ENCODE measurements at places on chromosomes 1 and 21.

- DNase-seq, result no peak
Measured at GRCh38 chr1:61626816-61627215, 98.1 kb downstream of the TM2D1 start.

GRCh38 chr1:117681093-117681900 lies 75.4 kb downstream of the TENT5C start:
- DNase-seq, result no peak

GRCh38 chr1:238898856-238899255 lies 487.5 kb upstream of the CHRM3 start:
- no peak for DNase-seq

- no peak for DNase-seq
Measured at GRCh38 chr1:91589437-91589836, 88.8 kb downstream of the CDC7 start.

- no peak for DNase-seq
Measured at GRCh38 chr21:28294051-28294450, 698.6 kb downstream of the LTN1 start.

DNA sequence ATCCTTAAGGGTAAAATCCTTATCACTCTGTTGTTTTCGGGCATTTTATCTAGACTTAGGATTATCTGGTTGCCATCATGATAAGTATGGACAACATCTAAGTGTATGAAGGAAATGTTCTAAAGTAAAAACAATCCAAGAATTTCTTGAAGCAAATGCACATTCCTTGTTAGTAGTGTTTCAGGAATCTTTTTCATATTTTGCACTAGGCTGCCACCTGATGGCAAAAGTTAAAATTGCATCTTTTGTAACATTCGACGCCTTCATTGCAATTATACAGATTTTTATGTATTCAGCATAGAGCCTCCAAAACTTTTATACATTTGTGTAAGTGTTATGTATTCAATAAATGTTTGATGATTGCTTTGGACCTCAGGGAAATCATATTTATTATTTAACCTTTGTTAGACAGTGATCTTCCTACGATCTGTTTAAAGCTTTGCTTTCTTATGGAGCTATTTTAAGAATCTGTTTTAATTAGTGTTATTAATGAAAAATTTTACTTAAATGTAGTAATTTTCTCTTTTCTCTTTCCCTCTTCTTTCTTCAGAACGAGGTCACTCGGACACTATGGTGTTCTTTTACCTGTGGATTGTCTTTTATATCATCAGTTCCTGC lies 49.4 kb upstream of the KIAA1614 start:
- DNase-seq, result peak; percentile 47

GRCh38 chr21:44702973-44703730 lies 6.2 kb downstream of the KRTAP10-12 start:
- no peak for DNase-seq

DNA sequence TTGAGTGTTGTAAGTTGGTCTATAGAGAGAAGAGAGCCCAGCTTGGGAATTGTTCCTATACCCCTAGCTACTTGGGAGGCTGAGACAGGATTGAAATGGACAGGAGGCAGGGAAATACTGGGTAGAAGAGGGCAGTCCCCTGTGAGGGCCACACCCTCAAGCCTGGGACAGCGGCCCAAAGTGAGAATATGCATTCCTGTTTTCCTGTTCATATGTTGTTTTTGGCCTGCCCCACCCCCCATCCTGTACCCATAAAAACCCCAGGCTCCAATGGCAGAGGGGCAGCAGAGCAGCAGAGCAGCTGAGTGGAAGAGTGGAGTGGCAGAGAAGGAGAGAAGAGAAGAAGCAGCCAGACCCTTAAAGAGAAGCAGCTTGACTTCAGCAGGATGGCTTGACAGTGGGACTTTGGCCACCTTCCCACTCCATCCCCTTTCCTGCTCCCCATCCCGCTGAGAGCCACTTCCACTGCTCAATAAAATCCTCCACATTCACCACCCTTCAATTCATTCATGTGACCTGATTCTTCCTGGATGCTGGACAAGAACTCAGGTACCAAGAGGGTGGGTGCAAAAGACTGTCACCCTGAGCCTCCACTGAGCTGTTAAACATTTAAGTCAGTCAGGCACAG lies 70.6 kb upstream of the PUM1 start:
- DNase-seq, result no peak

DNA sequence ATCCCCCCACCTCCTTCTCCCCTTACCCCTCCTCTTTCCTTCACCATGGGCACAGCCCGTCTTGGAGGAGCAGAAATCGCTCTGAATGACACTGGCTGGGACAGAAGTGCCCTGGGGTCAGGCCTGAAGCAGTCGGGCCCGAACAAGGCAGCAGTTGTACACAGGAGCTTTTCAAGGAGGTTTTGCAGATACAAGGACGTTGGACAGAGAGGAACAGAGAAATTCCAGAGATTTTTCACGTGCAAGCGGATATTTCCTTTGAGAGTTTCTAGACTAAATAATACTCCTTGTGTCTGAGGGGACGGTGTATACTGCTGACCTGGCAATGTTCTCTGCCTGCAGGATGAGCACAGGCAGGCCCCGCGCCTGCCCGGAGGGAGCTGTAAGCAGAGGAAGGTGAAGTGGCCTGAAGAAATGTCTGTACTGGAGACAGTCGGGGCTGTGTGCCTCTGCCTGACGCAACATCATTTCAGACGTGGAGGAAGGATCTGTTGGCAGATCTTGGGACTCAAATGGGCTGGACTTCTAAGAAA lies 95.3 kb upstream of the SLC25A33 start:
- no peak for DNase-seq
